ENCODE measurements at places on chromosomes 2 and 18.

DNA sequence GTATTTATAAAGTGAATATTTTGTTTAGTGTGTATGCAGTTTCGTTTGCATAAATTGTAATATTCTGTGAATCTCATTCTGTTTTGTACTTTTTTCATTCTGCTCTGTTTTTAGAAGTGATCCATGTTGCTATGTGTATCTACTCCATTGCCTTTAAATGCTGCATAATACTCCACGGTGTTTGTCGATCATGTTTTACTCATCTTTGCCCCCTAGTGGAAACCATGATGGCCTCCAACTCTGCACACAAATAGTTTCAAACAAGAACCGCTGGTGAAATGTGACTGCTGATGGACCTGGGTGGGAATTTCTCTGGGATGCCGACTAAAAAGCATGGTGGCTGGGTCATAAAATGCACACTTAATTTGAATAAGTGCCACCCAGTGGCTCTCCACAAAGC, 32.0 kb upstream of the SKOR2 start:
- peak; percentile 40 for DNase-seq

GRCh38 chr2:127392828-127393578, 5.2 kb upstream of the MAP3K2 start:
- no peak for DNase-seq

GRCh38 chr2:209236377-209236776, 187.5 kb upstream of the MAP2 start:
- peak; percentile 40 for DNase-seq

DNA sequence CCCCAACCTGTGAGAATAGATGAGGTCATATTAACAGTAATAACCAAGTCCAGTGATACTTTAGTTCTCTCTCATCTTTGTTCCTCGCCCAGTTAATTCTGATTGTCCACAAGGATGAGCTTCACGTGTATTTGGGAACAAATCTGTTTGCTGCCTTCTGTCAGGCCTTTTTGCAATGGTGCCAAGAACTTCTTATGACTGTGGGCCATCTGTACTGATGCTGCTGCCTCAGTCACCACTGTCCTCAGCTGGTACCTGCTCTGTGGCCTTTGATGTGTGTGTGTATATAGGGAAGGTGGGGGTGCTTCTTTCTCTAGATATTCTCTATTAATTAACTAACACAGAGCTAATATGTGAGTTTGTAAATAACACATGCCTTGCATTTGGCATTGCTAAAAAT, 392.9 kb downstream of the TGIF1 start:
- no peak for DNase-seq

- DNase-seq = peak; percentile 24
Measured at GRCh38 chr18:62523631-62524439, 1.0 kb downstream of the ZCCHC2 start.

DNA sequence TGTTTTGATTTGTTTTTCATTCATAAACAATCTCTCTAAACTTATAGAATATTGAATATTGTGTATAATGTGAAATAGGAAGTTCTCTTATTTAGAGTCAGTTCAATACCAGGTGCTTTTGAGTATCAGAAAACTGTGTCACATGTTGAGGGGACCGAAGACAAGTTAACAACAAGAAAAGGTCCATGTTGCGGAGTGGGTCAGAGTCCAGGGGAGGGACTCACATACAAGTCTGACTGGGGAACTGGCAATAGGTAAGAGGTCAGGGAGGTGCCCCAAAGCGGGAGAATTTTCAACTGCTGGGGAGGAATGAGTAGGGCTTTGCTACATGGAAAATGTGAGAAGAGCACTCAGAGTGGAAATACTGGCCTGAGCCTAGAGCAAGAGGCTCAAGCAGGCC, 19.8 kb upstream of the BCL11A start:
- DNase-seq = no peak

- DNase-seq = no peak
Measured at GRCh38 chr2:189178054-189178453, 1.5 kb downstream of the COL5A2 start.

DNA sequence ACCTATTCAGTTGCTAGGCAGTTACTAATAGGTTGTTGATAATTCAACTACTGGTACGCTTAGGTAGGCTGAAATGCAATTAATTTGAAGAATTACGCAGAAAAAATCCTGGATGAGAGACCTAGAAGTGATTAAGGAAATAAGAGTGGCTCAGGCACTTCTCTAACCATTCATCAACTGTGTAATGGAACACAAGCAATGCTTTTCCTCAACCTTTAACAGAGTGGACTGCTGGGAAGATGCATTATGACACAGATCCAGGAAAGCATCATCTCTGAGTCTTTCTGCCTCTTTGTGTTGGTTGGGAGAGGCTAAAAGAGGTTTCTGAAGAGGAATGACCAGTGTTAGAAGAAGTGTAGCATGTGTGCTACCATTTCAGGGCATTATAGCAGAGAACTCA, 992.2 kb downstream of the TSN start:
- DNase-seq = no peak

DNA sequence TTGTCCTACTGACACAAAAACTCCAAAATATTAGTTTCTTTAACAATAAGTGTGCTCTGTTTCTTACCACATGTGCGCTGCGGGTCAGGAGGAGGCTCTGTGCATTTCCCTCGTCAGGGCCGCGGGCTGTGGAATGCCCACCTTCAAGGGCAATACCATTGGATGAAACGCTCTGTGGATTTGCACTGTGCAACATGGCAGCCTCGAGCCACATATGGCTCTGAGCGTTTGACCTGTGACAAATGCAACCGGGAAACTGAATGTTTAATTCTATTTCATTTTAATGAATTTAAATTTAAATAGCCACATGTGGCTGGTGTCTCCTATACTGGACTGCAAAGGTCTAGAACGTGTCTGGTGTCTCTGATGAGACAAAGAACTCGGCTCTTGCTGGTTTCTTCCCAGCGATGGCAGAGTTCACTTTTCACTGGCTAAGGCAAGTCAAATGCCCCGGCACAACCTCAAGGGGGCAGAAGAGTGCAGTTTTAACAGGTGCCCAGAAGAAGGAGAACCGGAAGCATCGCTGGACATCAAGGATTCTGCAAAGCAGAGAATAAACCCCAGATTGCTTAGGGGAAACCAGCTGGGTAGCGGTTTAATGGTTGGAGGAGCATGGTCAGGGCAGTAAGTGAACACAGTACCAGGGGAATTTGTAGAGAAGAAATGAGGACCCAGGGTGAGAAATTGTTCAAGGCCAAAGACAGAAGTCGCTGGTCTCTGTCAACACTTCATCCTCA, 37.0 kb upstream of the TMEM18 start:
- peak; percentile 68 for DNase-seq

DNA sequence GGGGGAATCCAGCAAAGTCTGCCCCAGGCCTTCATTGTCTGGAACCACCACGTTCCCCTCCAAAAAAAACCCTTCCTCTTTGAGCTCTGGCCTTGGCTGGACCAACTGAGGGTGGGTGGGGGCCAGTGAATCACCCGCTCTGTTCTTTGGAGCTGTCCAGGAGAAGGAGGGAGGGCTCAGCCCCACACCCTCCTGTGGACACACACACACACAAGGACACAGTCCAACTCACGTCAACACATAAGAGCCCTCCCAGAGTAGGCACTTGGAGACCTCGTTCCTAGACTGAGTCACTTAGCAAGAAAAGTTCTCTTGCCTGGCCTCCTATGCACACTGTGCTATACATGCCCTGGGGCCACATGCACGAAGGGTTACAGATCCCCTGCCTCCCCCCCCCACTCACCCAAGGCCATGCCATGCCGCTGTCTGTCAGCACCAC, 1.2 kb upstream of the TNS1 start:
- no peak for DNase-seq

DNA sequence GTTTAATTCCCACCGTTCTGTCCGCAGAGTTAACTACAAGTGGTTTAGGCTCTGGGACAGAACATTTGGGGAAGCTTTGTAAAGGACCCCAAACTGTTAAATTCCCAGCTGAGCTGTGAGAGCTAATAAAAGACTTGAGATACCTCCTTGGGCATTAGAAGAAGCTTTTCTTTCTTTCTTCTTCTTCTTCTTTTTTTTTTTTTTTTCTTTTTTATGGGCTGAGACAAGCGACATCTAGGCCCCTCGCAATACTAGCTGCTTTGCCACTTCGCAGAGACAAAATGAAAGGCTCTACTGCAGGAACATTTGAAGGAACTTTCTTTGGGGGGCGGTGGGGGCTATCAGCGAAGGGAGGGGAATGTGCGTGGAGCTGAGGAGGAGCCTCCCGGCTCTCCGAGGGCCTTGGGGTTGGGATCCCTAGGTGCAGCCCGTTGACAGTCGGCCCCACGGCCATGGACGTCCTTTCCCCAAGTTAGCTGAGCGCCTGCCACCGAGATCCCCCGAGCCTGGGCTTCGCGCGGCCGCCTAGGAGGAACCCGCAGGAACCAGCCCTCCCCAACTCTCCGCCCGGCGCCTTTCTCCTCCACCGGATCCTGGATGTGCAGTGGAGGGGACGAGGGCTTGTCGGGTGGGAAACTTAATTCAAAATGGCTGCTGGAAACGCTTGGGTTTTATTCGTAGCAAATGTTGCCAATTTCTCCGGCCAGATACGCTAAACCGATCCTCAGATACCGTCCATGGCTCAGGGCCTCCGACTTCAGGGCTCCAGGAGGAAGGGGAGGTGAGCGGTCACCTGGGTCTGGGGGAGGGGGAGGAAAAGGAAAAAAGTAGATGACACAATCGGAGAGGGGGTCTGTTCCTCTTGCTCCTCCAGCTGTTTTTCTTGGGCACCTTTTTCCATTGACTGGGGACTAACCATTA, 4.2 kb downstream of the MEIS1 start:
- no peak for DNase-seq

DNA sequence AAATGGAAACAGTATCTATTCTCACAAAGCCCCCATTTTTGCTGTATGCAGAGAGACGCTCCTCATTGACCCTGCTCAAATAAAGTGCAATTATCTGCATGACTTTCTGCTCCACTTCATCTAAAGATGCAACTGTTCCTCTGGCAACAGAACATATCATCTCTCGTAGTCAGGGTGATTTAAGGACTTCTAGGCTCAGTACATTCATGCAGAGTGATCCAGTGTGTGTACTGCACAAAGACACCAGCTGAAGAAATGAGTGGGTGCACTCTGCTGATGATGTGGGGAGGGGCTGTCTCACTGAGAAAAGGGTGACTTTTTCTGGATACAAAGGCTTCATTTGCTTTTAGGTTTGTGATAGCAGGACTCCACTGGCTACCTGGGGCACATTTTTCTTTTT, 355.2 kb downstream of the GALNT13 start:
- no peak for DNase-seq

DNA sequence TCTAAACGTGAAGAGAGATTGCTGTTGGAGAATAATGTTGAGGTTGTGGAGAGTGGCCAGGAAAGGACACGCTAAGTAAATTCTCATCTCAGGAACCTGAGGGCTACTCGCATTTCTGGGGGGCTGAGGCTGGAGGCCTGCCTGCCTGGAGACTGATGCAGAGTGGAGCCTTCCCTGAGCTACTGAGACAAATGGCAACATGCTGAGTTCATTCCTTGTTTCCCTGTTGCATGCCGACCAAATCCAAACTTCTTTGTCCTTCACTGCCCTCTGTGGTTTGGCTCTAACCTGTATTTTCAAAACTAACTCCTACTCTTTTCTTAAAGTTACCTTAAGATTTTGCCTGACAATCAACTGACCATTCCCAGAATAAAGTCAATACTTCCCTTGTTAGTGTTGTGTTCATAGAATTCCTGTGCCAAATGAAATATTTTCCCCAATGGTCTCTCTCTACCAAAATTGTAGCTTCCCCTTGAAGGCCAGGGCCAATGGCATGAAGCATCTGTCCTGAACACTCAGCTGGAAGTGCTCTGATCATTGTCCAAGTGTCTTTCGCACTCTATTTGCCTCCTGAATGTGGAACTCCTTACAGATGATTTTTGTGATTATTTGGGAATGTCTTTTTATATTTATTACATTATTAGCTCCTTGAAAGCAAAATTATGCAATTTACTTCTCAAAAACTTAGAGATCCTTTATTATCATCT, 1085.6 kb downstream of the SOCS6 start:
- DNase-seq = peak; percentile 22

- DNase-seq = no peak
Measured at GRCh38 chr2:230419181-230419580, 3.2 kb downstream of the SP100 start.

Measured in iPS-NIHi11 (cell line).